Activated CD8-positive, alpha-beta memory T cell treated with anti-CD3 and anti-CD28 coated beads, Interleukin-2, amount 50 U/mL, for 4 hours (primary cell): ENCODE measurements at places on chromosomes 3 and 15.

DNA sequence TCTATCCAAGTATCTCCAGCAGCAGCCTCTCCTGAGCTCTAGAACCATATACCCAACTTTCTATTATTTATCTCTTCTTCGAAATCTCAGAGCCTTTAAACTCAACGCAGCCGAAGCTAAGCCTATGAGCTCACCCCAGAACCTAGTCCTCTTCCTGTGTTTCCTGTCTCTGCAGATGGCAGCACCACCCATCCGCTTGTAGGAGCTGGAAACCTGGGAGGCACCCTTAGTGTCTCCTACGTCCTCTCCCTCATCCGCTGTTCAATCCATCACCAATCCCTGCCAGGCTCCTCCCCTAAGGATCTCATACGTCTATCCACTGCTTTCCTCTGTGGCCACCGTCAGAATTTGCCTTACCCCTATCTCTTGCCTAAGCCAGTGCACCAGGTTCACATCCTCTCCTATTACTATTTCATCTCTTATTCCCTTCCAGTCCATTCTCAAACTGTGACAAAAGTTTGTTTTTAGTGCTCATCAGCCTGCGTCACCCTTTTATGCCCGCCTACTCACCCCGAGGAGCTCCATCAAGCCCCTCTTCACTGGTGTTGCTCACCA, 9.6 kb downstream of the VGLL4 start:
- no peak for DNase-seq

DNA sequence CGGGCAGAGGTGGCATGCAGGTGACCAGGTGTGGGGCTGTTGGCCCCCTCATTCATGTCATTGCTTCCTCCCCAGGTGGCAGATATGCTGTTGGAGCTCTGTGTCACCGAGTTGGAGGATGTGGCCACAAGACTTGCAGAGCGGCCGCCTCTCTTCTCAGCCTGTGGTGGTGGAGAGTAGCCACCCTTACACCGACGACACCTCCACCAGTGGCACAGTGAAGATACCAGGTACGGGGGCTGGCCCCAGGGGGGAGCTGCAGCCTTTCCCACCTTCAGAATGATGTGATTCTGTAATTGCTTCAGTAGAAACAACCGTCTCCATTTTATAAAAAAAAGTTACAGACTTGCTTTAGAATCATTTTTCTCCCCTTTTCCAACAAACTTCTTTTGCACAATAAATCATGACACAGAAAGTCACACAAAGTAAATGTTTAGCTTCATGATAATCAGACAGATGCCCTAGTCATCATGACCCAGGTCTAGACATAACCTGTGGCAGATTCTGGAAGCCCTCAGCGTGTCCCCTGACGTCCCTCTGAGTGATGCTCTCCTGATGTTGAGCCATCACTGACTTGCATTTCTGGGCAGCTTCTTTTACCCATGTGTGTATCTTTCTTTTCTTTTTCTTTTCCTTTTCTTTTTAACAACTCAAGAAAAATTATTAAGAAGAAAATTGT, 76.0 kb upstream of the FAN1 start:
- no peak for DNase-seq

GRCh38 chr3:162521669-162522068, 1025.1 kb downstream of the OTOL1 start:
- no peak for DNase-seq

DNA sequence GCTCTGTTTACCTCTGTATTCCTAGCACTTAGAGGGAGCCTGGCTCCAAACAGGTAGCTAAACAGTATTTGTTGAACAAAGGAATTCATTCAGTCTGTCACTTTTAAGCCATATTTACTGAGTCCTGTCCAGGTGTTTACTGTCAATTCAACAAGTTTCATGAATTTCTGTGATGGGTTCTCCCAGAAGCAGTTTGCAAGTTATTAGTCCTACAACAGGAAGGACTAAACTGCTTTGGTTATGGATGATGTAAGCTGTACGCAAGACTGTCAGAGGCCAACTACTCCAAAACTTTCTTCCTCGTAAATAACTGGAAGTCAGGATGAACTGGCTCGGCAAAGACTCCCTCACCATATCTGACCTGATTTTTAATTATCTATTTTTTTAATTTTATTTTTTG, 25.1 kb downstream of the STIMATE start:
- DNase-seq, result no peak

DNA sequence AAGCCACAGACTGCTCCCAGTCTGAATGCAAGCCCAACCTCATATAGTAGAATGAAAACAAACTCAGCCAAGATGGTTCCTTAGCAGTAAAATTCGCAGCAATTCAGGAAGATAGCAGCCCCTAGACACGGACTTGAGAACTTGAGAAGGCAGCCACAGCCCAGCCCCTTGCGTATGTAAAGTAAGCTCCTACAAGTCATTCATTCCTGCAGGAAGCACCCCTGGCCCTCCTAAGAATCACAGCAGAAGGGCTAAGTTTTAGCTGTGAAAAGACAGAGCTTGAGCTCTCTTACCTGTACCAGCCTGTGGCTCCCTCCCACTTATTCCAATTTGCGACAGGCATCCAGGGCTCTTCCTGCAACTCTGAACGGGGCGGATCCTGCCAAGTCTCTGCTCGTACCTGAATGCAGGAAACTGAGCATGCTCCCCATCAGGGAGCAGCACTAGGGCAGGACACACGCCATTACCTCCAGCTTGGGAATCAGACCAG, 136.4 kb downstream of the MAGI1 start:
- no peak for DNase-seq

DNA sequence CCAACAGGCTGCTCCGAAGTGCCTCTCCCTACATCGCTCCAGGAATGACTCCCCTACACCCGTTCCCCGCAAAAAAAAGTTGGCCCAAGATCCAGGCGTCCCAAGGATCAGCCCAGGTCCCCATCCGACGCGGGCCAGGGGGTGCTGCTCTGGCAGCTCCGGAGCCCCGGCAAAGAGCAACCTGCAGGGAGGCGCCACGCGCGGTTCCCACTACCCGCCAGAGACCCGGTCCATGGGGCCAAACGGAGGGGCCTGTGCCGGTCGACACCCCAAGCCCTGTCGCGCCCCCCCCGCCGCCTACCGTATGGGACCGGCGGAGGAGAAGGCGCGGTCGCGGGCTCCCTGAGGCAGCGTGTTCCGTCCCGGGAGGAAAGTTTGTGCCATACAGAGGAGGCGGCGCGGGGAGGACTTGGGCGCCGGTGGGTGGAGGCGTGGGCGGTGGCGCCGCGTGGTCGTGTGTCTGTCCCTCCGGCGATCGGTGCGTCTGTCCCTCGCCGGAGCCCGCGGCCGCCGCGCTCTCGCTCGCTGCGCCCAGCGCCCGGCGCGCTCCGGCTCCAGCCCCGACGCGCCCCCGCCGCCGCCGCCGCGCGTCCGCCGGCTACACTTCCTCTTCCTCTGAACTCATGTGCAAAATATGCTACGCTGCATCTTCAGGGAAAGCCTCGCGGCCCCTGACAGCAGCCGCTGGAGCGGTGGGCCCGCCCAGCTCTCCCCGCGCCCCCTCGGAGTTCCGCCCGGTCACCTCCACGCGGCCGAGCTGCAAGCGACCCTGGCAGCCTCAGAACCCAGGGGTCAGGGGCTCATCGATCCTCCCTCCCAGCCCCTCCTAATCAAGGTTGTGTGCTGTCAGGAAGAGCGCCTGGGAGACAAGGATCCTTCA, at the start of gene RFTN1:
RFTN1 (minus strand) TSS at position 559 of the 880 bp plus-strand sequence. CDS start 19,830 bp downstream, outside the sequence.
- DNase-seq, result peak; percentile 56

DNA sequence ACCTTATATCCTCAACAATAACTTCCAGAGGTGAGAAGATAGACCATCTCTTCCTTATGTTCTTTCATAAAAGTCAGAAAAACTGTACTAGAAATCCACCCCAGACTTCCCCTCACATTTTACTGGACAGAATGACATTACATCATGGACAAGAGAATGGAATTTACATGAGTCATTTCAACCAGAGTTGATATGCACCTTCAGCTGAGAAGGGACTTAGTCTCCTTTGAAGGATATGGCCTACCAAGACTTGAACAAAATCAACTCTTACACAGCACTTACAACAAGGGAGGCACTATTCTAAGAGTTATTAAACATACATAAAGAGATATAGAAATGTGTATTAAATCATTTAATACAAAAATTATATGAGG, 380.0 kb upstream of the DPH6 start:
- no peak for DNase-seq

DNA sequence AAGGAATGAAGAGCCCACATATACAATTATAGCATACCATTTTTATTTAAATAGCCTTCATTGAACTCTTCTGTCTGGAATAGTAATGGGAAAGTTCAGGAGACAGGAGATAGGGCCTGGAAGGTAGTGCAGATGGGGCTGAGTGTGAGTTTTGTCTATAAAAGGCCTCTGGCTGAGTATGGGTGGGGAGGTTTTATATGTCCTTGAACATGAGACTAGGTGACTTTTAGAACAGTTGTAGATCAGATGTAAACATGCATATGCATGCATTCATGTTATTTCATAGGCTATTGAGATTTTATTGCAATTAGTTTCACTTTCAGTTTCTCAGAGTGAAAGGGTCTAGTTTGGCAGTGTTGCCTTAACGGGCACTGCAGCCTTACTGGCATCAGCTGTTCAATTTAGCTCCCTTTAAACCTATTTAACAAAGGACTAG, 27.1 kb downstream of the CGGBP1 start:
- no peak for DNase-seq

DNA sequence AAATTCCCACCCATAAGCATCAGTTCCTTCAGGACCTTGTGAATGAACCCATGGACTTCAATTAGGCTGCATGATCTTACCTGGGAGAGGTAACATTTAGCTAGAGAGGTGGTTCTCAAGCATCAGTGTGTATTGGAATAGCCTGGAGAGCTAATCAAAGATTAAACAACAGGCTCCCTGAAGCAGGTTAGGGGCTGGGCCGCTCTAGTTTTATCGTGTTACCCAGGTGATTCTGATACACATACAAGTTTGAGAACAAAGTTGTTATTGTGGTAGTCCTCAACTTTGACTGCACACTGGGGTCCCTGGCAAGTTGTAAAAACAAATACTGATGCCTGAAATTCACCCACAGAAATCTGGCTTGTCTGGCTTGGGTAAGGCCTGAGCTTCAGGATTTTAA, 31.2 kb downstream of the MYH15 start:
- no peak for DNase-seq

GRCh38 chr3:71211083-71211482, 372.4 kb downstream of the FOXP1 start:
- DNase-seq, result no peak
